ENCODE measurements at places on chromosomes 6 and 20. TPM values are rescaled to one million over a fixed set of nuclear protein-coding genes. Genes with fewer than 3 reads are reported as not detected.

The CRIP3 gene
- total RNA-seq, result not detected

The GINS1 gene
- total RNA-seq, result 0.63 TPM

The FRK gene
- 0.39 TPM for total RNA-seq

The CPNE5 gene
- total RNA-seq, result 4.6 TPM

The RSPH4A gene
- total RNA-seq, result not detected

The CD164 gene
- total RNA-seq, result 139 TPM

The HLA-DOA gene
- total RNA-seq, result 3.8 TPM

The PPP1R3D gene
- 12.6 TPM for total RNA-seq

The RAET1E gene
- total RNA-seq, result not detected

The C20orf141 gene
- total RNA-seq, result not detected

The CD93 gene
- total RNA-seq, result 51.6 TPM

The FABP7 gene
- not detected for total RNA-seq

The CYP39A1 gene
- total RNA-seq, result 8.6 TPM

The IRAK1BP1 gene
- 3.1 TPM for total RNA-seq

The HLA-DQB2 gene
- 1.7 TPM for total RNA-seq

The PAX1 gene
- total RNA-seq, result not detected

The ARMC2 gene
- 2.9 TPM for total RNA-seq

The SLC2A10 gene
- total RNA-seq, result 27.0 TPM

The TMEM63B gene
- 19.9 TPM for total RNA-seq

The BHLHE23 gene
- not detected for total RNA-seq

The ADGRB3 gene
- 5.8 TPM for total RNA-seq

The ANGPT4 gene
- under 0.01 TPM for total RNA-seq

The ULBP2 gene
- 0.39 TPM for total RNA-seq

The SLC17A1 gene
- total RNA-seq, result not detected

The GPR63 gene
- 2.0 TPM for total RNA-seq

The KCNK16 gene
- not detected for total RNA-seq

The FOXA2 gene
- not detected for total RNA-seq

The GABRR1 gene
- not detected for total RNA-seq

The SLC22A16 gene
- total RNA-seq, result not detected

The IRF4 gene
- 0.29 TPM for total RNA-seq

The OR2J3 gene
- total RNA-seq, result not detected

The SYNDIG1 gene
- not detected for total RNA-seq

The HCK gene
- total RNA-seq, result 13.7 TPM

The WFDC2 gene
- not detected for total RNA-seq

The POPDC3 gene
- total RNA-seq, result not detected

The PDYN gene
- total RNA-seq, result not detected

All from esophagus muscularis mucosa (tissue), 4 donors.